ENCODE measurements at places on chromosomes 6 and 20.
A peak's percentile ranks its signal among the peaks of the same experiment; 100 is the strongest.

DNA sequence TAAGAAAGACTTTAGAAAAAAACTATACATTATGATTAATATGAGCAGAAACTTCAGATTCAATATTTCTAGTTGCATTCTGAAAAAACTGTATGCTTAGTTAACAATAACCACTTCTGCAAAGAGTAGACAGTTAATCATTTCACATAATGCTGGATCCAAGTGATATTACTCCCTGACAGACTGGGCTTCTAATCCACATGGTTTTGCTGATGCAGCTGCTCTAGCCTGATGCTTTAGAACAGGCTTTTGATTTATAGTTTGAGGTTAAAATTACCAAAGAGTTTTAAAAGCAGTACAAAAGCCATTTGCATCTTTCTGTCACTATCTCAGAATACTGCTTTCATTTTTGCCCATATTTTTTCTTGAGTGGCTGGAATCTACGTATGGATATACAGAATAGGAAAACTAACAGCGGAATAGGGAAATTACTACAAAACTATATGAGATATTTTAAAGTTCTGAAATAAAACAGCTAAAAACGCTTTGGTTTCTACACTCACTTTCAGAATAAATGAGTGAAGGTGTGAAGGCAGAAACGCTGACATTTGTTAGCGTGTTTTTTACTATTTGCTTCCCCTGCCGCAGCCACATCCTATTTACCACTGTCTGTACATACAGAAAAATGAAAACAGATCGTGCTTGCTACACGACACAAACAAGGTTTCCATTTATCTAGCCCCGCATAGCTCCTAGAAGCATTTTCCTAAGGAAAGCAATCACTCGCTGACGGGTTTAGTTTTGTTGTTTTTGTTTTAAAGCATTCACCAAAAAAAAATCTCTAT, 61.7 kb downstream of the METTL24 start:
- no peak for DNase-seq

DNA sequence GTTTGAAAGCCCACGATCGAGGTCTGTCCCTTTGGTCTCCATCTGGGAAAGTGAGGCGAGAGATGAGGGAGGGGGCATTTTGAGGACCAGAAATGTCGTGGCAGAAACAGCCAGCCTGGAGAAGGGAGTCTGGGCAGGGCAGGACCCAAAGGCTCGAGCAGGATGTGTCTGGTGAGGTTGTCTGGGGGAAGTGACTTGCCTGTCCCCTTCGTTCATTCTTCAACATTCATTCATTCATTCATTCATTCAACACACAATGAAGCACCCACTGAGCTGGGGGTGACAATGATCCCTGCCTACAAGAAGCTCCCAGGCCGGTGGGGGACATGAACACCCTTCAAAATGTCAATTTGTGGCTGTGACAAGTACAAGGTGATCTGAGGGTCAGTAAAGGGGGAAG, 80.5 kb downstream of the CEBPB start:
- no peak for DNase-seq

DNA sequence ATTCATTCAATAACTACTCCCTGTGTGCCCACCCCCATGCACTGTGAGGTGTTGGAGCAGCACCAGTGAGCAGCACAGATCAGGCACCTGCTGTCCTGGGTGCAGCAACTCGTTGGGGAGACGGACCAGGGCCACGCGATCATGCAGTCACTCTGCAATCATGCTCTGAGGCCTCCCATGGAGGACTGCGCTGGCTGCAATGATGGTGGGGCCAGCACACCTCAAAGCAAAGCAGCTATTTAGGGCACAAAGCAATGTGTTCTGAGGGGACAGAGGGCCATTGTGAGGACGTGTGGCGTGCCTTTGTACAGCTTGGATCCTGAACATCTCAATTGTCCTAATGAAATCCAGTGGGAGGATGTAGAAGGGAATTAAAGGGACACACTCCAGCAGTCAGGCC, 41.0 kb upstream of the MPC1 start:
- DNase-seq = no peak

DNA sequence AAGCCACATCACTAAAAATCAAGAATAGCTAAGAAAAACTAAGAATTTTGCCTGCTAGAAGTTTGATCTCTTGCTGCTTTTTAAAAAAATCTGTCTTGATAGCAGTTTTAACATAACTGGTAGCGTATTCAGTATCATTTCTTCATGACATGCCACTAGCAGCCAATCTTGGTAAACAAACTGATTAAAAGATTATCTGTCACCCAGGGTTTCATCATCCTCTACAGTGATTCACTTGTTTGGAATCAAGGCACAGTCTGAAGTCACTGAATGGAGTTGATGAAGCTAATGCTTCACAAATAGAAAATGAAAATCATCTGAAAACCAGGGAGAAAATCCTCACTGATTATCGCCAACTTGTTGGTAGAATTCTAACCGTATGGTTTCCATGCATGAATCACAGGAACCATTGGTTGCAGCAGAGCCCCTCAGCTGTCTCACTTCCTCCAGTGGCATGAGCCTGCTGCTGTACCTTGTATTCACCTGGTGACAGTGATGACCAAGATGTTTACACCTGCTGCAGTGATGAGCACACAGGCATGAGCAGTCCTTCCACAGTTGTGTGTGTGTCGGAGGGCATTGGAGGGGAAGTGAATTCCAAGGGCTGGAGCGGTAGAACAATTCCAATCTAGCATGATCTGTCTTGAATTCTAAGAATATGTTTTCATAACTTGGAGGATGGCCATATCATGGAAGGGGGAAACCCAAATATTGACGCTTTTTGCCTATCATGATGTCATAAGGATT, 275.0 kb downstream of the KHDC1L start:
- peak; percentile 86 for DNase-seq

DNA sequence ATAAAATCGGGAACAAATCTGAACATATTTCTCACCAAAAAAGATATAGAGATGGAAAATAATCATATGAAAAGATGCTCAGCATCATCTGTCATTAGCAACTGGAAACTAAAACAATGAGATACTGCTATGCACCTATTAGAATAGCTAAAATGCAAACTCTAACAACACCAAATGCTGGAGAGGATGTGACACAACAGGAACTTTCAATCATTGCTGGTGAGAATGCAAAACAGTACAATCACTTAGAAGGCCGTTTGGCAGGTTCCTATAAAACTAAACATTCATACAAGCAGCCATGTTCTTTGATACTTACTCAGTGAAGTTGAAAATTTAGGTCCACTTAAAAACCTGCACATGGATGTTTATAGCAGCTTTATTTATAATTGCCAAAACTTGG, 67.0 kb downstream of the FAM50B start:
- DNase-seq = no peak

DNA sequence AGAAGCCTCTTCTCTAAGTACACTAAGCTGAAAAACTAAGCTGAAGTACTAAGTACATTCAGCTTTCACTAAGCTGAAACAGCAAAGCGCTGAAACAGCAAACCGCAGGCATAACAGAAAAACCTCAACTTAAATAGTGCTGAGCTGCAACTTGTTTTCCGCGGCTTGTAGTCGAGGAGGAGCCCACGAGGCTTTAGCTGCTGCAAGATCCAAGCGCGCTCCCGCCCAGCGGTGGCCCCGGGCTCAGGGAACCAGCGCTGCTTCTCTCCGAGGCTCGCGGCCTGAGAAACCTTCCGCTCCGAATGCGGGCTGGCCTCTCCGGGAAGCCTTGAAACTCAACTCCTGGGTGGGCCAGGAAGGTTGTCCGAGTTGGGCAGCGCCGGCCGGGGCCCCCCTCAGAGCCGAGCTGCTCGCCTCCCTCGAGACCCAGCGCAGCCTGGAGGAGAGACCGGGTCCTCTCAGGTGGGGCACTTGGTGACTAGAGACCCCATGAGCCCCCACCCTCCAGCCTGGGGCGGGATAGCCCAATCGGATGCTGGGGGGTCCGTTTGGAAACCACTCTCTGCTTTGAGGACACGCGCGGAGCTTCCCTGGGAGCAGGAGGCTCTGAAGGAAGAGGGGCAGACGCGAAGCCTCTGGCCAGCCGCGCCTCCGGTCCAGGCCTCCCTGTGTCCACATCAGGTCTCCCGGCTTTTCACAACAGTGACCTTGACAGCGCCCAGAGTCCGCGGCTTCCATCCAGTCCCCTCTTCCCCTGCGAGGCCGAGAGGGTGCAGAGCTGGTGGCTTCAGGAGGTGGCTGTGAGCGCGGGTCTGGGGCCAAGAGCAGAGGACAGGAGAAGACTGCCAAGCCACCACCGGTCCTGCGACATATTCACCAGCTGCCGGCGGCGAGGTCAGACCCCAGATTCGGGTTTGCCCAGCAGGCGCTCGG, 38.1 kb upstream of the HLA-E start:
- DNase-seq = peak; percentile 70

DNA sequence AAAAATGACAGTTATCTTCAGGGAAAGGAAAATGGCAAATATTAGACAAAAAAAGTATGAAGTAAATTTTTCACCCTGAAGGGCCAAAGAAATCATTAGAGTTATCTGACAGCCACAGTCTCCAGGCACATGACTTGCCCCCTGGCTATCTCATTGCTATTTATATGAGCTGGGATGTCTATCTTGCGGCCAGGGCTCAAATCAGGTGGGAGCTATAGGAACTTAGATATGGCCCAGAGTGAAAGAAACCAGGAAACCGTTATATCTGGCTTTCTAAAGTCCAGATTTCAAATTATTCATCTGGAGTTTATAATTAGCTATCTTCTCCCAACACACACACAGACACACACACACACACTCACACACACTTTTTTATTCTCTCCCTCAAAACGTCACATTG, 135.3 kb upstream of the EEF1E1 start:
- DNase-seq = no peak

DNA sequence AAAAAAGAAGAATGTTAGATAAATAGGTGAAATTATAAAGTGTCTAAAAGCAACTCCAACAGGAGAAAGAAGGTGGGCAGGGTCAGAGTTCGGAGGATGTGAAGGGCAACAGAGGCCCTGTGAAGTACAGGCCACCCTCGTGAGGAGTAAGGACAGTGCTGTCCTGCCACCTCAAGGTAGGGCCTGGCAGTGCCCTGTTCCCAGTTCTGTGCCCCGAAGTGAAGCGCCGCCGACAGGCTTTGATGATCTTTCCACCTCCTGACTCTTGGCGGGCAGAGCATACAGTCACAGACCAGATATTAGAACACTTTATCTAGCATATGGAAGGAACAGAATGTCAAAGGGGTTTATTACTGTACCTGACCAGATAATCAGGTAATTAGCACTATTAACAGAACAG, 75.8 kb downstream of the GJA10 start:
- no peak for DNase-seq

DNA sequence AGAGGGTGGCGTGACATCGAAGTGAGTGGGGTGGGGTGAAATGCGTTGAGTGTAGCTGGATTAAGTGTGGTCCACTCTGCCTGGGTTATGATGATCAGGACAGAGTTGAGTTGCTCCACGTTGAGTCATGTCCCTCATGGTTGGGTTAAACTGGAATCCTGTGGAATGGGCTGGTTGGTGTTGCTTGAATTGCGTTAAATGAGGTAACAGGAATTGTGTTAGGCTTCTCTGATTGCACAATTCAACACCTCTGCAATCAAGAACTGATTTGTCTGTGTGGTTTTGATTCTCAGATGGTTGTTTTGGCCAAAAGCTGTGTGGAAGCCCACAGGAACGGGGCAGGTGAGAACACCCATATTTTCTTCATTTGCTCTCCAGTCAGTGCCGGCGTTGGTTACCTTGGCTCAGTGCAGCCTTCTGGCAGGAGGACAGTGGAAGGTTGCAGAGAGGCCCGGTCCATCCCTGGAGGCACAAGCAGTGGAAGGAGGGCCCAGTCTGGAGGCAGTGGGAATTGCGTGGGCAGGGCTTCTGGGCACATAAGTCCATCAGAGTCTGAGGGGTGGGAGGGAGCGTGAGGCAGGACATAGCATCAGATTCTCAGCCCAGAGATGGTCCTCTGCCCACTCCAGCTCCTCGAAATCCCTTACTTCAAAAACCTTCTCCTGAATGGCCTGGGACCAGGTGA, 11.6 kb downstream of the NOTCH4 start:
- DNase-seq = no peak

- no peak for DNase-seq
Measured at GRCh38 chr6:21050935-21051334, 516.7 kb downstream of the CDKAL1 start.

- peak; percentile 50 for DNase-seq
Measured at GRCh38 chr20:26167499-26167898, 470.8 kb upstream of the ZNF337 start.

GRCh38 chr20:33853507-33853813, 42.3 kb downstream of the CHMP4B start:
- no peak for DNase-seq

DNA sequence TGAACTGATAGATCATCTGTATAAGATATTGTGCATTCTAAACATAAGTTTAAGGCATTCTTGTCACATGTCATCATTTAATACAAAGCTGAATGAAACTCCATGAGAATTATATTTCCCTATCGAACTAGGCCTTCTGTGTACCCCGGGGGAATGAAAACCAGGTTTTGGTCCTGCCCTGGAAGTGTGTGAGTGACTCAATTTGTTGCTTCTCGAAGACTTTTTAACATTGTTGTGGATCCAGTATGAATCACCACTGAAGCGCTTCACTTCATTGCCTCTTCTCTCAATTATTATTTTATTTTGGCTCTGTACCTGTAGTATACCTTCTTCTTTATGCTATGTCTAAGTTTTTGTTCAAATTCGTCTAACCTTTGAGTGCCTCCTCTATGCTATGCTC, 150.8 kb downstream of the GRIK2 start:
- DNase-seq = peak; percentile 13

DNA sequence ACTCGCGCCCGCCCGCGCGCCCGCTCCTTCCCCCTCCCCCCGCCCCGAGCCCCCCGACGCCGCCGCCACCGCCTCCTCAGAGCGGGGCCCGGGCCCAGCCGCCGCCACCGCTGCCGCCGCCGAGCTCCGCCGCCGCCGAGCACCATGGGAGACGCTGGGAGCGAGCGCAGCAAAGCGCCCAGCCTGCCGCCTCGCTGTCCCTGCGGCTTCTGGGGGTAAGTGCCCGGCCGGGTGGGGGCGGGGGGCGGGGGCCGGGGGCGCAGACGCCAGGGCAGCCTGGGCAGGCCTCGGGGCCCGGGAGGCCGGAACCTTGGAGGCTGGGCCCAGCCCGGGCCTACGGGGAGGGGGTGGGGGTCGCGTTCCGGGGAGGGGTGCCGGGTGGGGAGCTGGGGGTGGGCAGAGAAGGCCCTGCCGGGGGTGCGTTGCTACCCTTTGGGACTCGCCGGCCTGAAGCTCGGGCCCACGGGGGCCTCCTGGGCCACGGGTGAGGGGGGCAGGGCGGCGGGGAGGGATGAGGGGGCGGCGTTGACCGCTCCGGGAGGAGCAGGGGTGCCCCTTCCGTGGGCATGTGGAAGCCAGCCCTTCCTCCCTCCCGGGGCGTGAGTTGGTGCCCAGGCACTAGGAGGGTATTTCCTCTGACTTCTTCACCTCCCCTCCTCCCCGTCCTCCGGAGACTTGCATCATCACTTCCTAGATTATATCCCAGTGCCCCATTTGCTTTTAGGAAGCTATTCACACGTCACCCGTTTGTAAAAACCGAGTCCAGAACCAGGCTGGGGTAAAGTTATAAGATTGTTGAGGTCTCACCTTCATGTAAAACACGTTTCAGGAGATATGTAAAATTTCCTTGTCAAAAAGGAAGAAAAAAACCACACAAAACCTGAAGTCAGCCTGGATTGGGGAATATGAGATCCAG, 533 bp downstream of the ZFAND3 start:
- peak; percentile 67 for DNase-seq

Data from AG10803 (cell line).